ENCODE measurements at places on chromosomes 11 and 22.

DNA sequence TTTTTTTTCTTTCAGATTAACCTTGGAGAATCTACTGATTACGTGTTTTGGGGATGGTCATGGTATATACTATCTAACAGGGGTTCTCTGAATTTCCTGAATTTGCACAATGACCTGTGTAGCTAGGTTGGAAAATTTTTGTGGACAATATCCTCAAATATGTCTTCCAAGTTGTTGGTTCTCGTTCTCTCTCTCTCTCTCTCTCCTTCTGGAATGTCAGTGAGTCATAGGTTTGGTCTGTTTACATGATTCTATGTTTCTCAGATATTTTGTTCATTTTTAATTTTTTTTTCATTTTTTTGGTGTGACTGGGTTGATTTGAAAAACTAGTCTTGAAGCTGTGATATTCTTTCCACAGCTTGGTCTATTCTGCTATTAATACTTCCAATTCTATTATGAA, 604.0 kb upstream of the ANO3 start:
- no peak for DNase-seq

DNA sequence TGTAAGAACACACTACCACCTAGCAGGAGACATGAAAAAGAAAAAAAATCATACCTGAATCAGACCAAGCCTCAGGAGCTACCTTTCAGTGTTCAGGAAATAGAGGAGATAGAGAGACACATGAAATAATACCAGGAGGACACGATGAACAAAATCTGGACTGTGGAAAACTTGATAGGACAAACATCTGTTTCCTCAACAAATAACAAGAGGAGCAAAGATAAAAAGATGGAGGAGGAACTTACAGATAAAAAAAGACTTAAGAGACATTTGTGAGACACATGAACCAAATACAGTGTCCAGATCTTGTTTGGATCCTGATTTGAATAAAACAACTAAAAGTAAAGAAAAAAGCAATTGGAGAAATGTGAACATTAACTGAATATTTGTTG, 12.4 kb upstream of the KCNE3 start:
- no peak for DNase-seq

DNA sequence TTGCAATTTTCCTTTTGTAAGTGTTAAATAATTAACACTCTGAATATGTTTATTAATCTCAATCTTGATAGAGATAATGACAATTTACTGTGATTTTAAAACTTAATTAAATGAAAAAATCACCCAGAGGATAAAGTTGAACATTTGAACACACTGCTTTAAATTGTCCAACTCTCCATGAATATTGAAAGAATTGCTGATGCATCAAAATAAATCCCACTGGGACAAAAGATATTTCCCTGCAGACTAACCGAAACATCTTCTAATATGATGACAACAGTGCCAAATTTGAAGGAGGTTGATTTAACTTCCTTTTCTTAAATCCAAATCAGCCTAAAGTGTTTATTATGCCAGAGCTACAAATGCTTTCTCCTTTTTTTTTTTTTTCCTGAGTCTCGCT, 47.6 kb downstream of the F2 start:
- DNase-seq: no peak

GRCh38 chr11:73194034-73194507, 24.0 kb upstream of the P2RY2 start:
- no peak for DNase-seq

- no peak for DNase-seq
Measured at GRCh38 chr22:43153899-43154298, 2.5 kb downstream of the TSPO start.

DNA sequence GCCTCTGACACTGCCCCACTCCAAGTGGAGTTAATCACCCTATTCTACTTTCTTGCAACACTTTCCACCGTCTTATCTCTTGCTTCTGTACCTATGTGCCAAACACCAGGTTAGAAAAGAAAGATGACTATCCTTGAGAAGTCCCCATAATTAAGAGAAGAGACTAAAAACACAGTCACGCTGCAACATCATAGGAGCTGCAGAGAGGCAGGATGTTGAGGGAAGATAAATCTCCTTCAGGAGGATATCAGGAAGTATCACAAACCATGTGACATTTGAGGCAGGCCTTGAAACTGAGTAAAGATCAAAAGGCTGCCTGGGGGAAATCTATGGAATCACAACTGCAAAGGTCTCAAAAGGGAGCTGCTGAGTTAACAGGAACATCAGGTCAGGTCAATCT, 24.8 kb downstream of the GAB2 start:
- no peak for DNase-seq

DNA sequence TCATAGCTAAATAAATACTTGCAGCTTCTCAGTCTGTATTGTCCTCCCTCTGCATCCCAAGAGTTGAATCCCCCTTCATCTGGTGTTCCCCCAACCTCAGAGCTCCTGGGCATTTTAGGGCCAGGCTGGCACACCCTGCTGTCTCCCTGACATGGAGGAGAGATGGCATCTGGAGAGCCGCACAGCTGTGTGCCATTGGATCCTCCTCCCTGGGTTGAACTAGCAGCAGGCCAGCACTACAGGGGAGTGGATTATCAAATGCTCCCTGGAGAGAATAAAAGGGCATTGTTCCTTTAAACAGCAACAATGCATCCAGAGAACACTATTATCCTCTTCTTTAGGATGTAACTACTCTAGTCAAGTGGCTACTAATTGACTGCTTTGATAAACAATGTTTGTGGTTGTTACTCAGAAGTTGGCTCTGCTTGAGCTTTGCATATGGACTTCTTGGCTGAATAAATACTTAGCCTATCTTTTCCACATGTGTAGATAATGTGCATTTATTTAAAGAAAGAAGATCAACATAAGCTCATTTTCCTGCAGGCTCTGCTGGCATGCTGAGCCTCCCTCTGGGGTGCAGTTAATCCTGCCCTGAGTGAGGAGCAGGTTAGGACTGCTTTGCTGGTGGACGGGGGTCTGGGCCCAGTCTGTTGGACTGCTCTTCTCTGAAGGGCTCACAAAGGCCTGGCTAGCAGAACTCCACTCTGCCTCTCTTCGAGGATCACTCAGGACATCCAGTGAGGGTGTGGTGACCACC, 897.2 kb downstream of the TBC1D22A start:
- no peak for DNase-seq

GRCh38 chr11:17395978-17396377, 7.5 kb upstream of the KCNJ11 start:
- DNase-seq: no peak

- no peak for DNase-seq
Measured at GRCh38 chr22:40597526-40598430, 38.7 kb downstream of the MRTFA start.

DNA sequence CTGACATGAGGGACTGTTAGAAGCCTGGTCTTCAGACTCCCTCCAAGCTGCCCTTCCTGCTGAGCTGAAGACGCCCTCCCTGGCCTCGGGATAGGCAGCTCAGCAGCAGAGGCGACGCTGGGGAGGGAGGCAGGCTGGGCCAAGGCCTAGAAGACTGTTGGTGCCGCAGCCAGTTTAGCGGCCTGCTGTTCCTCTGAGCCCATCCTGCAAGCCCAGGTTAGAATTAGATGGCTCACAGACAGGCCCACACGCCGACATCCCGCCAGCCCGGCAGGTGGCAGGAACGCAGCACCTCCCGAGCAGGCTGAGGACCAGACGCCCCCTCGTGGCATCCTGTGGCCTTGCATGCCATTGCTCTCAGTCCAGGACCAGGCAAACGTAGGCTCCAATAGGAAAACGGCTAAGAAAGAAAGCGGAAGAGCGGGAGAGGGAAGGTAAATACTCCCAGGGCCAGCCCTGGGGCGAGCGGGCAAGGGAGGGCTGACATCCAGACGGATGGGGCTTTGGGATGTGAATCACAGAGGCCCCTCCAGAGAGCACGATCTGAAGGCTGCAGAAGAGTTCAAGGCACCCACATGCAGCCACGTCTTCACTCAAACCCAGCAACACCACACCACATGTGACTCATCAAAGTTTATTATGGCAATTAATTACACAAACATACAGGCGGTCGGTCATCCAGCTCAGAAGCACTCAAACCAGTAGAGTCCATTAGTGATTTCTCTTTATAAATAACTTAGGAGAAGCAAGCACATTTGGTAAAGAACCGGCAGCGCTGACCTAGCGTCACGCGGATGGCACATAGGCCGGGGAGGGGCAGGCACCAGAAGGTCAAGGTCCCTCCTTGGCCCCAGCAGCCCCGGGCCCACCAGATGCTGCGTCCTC, 27.6 kb downstream of the CD5 start:
- no peak for DNase-seq

DNA sequence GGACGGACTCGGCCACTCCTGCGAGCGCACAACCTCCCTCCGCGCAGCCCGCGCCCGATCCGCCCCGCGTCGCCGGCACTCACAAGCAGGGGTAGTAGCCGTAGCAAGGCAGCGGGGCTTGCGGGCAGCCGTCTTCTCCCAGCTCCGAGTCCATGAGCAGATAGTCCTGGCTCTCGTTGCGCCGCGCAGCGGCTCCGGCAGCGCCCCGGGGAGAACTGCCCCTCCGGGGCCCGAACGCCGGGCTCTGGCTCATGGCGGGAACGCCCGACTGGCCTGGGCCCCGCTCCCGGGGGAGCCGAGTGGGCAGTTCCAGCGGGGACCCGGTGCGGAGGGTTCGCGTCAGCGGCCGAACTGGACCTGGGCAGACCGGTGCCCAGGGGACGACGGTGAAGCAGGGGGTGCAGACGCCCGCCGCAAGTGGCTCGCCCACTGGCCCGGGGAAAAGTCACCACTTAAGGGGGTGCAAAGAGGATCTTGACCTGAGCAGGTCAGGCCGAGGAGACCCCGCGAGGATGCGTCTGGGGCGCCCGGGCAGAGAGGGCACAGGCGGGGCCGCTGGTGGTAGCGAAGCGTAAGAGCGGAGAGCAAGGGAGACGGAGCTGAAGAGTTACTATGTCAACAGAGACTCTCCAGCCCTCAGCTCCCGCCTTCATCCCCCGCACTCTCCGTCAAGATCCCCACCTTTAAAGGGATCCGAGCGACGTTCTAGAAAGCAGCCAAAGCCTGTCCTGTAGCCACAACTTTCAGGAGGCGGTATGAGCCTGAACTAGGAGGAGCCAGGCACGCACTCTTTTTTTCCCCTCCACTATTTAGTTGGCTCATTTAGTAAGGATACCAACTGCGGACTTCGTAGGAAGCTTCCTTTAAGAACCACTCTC, at the start of gene TRPC6:
Gene TRPC6, minus strand, starts transcription at position 757 of the 878 bp plus-strand sequence. Its CDS starts 504 bp downstream, at position 253.
- DNase-seq: no peak

DNA sequence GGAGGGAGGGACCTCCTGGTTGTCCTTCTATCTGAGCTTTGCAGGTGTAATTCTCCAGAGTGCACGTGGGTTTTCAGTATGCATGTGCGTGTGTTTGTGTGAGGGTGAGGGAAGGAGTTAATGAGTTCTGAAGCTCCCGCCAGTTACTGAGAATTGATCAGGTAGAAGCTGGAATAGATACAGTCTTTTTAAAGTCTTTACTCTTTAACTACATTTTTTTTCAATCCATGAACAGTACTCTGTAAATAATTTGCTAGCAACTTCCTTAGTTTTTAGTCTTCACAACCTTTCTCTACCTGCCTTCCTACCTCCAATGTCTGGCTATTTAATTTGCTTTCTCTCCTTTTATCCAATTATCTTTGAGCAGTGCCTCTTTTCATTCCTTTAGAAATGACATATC, 25.5 kb downstream of the ARHGAP42 start:
- no peak for DNase-seq

Measured in substantia nigra (tissue), 51 donors.